ENCODE measurements at places on chromosomes 16 and 17. TPM values are rescaled to one million over a fixed set of nuclear protein-coding genes. Genes with fewer than 3 reads are reported as not detected.

DNA sequence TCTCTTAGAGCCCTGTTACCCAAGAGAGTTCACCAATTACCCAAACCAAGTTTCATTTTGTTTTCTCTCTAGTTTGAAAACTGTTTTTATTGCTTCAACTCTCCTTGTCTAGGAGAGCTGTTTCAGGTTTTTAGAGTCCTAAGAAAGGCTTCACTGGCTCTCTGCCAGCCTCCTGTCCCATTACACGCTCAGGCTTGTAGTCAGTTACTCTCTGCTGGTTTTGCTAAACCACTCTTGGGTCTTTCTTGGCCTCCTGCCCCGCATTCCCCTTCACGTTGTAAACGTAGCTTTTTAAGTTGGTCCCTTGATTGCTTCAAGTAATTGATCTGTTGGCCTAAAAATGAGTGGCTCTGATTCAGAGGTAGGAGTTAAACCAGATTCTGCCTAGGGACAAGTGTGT is 529.1 kb downstream of the MAF start:
- no peak for DNase-seq

DNA sequence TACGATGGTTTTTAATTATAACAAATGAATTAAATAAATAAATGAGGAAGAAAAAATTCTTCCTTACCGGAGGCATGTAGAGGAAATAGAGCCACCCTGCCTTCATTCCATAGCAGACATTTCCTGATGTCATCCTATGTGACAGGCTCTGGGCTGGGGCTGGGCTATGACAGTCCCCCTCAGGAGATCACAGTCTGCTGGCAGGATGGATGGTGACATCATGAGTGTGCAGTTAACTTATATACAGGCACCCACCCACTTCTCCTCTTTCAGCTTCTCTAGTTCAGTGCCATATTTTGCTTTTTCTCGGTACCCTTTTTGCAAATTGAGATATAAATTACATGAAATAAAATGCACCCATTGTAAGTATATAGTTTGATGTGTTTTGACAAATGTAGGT is 6.4 kb upstream of the CMTM3 start:
- no peak for DNase-seq

GRCh38 chr17:44311562-44312181 is 3.3 kb downstream of the RUNDC3A start:
- no peak for DNase-seq

DNA sequence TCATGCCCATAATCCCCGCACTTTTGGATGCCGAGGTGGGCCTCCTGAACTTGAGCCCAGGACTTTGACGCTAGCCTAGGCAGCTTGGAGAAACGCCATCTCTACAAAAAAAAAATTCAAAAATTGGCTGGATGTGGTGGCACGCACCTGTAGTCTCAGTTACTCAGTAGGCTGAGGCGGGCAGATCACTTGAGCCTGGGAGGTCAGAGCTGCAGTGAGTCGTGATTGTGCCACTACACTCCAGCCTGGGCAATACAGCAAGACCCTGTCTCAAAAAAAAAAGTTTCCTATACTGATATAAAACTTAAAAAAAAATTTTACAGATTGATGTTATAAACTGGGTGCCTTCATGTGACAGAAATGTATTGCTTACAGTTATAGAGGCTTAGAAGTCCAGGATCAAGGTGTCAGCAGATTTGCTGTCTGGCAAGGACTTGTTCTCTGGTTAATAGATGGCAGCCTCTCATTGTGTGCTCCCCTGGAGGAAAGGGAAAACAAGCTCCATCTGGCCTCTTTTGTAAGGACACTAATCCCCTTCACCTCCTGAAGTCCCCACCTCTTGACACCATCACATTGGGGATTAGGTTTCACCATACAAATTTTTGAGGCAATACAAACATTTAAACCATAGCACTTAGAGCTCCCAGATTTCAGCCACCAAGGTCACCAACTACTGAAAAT is 8.5 kb upstream of the CES3 start:
- no peak for DNase-seq

DNA sequence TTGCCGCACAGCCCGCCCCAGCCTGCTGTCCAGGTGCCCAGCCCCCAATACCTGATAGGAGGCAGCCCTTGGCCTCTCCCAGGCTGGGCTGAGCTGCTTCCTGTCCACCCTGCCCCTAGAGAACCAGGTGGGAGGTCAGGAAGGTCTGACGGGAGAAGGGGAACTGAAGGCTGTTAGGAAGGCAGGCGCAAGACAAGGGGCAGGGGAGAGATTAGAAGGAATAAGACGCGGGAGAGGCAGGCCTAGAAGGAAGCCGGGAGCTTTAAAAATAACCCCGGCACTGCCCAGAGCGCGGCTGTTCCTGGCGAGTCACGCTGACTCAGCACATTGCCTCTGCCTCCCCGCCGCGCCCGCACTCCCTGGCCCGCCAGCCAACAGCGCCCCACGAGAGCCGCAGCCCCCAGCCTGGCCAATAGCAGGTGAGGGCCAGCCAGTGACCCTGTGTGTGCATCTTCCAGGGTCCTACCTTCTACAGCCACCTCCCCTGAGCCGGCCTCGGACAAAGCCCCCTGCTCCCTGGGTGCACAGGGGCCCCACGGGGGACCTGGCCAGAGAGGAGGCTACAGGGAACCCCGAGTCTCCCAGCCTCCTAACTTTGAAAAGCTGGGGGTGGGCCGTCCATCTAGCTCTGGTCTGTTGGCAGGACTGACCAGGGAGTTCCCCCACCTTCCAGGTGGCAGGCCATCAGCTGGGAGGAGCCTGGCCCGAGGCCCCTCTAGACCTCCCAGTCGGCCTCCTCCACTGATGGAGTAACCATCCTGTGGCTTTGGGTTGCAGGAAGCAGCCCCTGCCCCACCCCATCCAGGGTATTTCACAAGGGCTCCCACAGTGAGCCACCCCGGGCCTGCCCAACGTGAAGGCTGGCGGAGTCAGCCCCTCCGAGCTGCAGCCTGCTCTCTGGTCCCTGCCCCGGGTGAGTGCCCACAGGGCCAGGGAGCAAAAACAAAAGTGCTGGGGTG is 4.0 kb downstream of the MAFG start:
- DNase-seq = peak; percentile 80

DNA sequence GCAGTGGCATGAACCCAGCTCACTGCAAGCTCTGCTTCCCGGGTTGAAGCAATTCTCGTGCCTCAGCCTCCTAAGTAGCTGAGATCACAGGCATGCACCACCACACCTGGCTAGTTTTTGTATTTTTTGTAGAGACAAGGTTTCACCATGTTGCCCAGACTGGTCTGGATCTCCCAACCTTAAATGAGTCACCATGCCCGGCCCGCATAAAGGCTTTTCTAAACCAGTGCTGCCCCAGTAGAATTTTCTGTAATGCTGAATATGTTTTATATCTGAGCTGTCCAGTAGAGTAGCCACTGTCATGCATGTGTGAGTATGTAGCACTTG is 36.9 kb upstream of the WSB1 start:
- no peak for DNase-seq

GRCh38 chr16:2512735-2513404 is 882 bp upstream of the ATP6V0C start:
- DNase-seq = peak; percentile 32

- DNase-seq = no peak
Observed at GRCh38 chr17:78641243-78641642, 64.0 kb upstream of the DNAH17 start.

- DNase-seq = peak; percentile 10
Observed at GRCh38 chr16:89119166-89119621, 25.5 kb downstream of the ACSF3 start.

- DNase-seq = no peak
Observed at GRCh38 chr16:57409870-57410587, 5.5 kb downstream of the CCL17 start.

- DNase-seq = no peak
Observed at GRCh38 chr16:55911616-55912015, 36.4 kb upstream of the CES5A start.

DNA sequence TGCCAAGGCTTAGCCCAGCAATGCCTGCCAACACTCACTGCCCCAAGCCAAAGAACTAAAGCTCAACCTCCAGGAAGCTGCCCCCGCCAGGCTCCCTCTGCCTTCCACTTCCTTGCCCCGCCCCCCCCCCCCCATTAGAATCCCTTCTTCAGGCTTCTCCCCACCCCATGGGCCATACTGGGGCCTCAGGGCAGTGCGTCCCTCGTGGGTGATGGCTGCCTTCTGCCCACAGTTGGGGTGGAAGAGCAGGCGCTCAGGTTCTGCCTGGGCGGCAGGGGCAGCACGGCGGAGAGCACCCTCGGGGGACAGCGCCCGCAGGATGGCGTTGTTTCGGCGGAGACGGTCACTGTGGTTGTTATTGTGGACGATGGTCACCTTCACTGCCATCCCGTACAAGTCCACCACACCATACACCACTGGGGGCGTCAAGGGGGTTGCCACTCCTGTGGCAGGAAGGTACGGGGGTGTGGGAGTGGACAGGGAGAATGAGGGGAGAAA is 4.1 kb downstream of the NEURL4 start:
- no peak for DNase-seq

- DNase-seq = no peak
Observed at GRCh38 chr16:51710905-51711563, 560.0 kb upstream of the SALL1 start.

GRCh38 chr16:56353054-56353921 is 72.1 kb downstream of the AMFR start:
- peak; percentile 15 for DNase-seq

- DNase-seq = no peak
Observed at GRCh38 chr17:51742571-51742970, 415.9 kb downstream of the CA10 start.

- no peak for DNase-seq
Observed at GRCh38 chr16:11203111-11203623, 52.8 kb downstream of the SOCS1 start.

- no peak for DNase-seq
Observed at GRCh38 chr16:14148569-14148968, 77.5 kb downstream of the MRTFB start.

DNA sequence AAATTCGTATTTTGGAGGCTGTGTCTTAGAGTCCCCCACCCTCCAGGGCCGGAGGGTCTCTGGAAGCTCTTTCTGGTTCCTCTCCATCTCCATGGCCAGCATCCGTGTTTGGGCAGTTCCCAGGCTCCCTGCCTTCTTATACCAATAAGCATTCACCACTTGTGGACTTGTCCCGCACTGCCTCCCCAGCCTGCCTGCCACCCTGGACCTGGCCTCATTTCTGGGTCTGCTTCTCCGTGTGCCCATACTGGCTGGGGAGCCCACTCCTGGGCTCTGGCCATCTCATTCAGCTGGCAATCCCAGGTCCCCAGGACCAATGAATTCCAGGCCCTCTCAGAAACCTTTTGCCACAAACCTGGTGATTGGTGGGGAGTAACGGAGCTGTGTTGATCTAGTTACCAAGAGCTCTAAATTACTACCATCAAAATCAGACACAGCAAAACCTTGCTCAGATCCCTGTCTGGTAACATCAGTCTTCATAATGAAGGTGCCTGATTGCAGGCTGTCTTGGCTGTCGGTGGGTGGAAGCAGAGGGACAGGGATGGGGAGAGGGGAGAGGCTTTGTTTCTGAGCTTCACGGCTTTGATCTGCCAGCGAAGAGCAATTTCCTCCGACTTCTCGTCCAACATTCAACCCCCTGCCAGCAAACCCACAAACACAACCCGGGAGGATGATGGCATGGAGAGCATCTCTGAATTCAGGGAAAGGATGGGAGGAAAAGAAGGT is 27.7 kb upstream of the CRHR1 start:
- no peak for DNase-seq

DNA sequence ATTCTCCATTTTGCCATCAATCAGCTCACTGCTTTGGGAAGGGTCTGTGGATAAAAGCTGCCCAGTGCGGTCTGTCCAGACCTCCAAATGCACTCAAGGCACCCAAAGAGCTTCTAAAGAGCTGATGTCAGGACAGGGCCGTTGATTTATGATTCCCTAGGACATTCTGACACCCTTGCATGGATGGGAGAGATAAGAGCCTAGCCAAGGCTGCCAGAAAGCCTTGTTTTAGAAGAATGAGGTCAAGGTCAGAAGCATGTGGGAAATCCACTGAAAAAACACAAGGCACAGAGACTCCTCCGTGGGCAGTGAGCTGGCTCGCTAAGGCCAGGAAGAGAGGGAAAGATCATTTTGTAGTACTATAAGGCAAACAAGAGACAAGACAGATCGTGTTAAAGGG is 214.0 kb downstream of the CDH11 start:
- DNase-seq = no peak

GRCh38 chr17:45828171-45828570 is 16.5 kb upstream of the SPPL2C start:
- no peak for DNase-seq

DNA sequence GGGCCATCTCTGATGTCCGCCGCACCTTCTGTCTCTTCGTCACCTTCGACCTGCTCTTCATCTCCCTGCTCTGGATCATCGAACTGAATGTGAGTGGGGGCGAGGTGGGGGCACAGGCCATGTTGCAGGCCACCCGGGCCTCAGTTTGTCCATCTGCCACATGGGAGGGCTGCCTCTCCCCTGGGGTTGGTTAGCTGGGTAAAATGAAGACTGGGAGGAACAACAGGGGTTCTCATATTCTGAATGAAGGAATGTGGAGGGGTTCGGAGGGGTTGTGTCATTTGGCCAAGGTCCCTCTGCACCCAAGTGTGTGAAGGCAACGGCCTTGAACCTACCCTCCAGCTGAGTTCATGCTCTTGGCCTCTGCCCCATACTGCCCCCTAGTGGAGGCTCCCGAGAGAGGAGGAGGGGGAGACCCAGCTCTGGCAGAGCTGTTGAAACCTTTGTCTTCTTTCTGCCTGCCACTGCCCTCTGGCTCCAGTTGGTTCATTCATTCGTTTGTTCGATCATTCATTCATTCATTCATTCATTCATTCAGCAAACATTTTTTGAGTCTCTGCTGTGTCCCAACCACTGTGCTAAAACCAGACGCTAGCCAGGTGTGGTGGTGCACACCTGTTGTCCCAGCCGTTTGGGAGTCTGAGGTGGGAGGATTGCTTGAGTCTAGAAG is 11.4 kb upstream of the TCAP start:
- DNase-seq = peak; percentile 67

DNA sequence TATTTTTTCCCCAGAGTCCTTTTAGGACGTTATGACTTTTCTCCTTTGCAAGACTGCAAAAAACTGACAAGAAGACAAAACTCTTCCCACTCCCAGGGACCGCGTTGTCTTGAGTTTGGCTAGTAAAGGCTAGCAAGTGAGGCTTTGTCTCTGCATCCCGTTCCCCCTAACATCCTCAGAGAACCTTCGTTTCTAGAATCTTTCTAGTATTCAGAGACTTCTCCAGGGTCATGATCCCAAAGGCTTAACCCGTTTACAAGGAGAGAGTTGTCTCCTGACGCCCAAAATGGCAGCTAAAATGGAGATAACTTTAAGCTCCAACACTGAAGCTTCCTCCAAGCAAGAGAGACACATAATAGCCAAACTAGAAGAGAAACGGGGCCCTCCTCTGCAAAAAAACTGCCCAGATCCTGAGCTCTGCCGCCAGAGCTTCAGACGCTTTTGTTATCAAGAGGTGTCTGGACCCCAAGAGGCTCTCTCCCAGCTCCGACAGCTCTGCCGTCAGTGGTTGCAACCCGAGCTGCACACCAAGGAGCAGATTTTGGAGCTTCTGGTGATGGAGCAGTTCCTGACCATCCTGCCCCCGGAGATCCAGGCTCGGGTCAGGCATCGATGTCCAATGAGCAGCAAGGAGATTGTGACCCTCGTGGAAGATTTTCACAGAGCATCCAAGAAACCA is 843 bp downstream of the ZNF174 start:
- DNase-seq = no peak

- DNase-seq = no peak
Observed at GRCh38 chr16:70705056-70705455, 19.2 kb upstream of the MTSS2 start.

- DNase-seq = no peak
Observed at GRCh38 chr17:79874329-79874981, 35.2 kb upstream of the CBX4 start.

Gene NDRG4
- total RNA-seq = 153 TPM

Gene NR1D1
- total RNA-seq = 19.5 TPM

Gene ANKS4B
- total RNA-seq = not detected

Gene NUDT16L1
- total RNA-seq = 39.1 TPM

Gene XAF1
- total RNA-seq = 50.1 TPM

Gene TBC1D3H
- 0.32 TPM for total RNA-seq

Gene DRC7
- not detected for total RNA-seq

Gene CD300LF
- total RNA-seq = 0.44 TPM

All from left cardiac atrium (tissue), 4 donors.